Right ventricle myocardium inferior (tissue), 1 donor: ENCODE measurements at places on chromosomes 3 and 15.

DNA sequence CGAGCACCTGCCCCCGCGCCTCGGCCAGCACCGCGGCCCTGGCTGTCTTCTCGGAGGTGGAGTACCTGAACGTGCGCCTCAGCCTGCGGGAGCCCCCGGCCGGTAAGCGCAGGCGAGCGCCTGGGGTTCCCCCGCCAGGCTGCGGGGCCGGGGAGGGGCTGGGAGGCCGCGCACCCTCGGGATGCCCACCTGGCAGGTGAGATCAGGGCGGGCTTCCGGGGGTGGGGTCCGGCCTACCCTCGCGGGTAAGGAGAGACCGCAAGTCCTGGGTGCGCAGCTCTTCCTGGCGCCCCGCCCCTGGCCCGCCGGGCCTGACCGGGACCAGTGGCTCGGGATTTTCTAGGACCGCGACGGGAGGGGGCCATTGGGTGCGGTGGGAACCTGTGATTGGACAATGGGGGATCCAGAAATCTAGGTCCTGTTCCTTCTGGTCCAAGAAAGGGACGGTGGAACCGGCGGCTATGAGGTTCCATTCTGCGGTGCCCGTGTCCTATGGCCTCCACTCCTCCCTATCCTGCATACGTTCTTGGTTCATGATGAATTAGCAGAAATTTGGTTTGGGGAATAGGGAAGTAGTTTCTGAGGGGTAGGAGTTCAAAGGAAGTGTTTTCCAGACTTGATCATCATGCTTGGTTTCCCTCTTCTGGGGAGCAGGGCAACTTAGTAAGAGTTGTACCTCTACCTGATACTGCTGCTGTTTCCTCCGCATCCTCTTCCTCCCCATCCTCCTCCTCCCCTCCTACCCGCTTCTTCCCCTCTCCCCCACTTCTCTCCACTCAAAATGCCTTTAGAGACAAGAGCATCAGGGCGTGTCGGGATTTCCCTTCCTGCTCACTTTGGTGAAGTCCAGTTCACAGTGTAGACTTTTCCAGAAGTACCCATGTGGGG, 808 bp downstream of the ARRDC4 start:
- DNase-seq = peak; percentile 72

GRCh38 chr3:58559586-58559985, 17.6 kb downstream of the FAM107A start:
- no peak for DNase-seq

- peak; percentile 95 for DNase-seq
These were observed at the start of gene SECISBP2L for GRCh38 chr15:49046220-49047102. SECISBP2L (minus strand) TSS chr15:49046446; CDS start chr15:49046299, 147 bp downstream.

DNA sequence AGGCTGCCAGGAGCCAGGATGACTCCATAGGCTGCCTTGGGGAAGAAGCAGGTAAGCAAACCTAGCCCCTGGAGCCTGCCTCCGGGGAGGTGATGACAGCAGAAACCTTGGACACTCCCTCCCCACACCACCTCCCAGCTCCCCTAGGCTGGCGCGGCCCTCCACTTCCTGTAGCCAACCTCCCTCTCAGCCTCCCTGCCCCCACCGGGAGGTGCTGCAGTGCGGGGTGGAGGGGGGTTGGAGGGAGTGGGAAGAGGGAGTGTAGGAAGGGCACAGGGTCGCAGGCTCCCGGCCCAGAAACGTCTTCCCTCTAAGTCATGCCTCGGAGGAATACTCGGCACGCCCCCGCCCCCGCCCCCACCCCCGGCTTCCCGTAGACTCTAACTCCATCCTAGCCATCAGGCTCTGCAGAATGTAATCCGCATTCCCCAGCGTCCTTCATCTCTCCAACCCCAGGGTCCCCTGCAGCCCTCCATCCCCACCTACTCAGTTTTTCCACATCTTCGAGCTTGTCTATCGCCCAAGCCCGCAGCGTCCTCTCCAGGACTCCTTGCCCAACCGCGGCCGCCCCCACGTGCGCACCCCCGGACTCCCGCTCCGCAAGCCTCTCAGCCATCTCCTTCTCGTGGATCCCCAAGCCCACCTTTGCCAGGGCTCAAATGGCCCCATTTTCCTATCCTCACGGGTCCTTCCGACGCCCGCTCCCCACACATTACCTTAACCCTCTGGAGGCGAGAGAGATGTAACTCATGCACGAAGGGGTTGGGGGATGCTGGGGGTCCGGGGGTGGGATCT, 528 bp downstream of the LPCAT4 start:
- peak; percentile 74 for DNase-seq

DNA sequence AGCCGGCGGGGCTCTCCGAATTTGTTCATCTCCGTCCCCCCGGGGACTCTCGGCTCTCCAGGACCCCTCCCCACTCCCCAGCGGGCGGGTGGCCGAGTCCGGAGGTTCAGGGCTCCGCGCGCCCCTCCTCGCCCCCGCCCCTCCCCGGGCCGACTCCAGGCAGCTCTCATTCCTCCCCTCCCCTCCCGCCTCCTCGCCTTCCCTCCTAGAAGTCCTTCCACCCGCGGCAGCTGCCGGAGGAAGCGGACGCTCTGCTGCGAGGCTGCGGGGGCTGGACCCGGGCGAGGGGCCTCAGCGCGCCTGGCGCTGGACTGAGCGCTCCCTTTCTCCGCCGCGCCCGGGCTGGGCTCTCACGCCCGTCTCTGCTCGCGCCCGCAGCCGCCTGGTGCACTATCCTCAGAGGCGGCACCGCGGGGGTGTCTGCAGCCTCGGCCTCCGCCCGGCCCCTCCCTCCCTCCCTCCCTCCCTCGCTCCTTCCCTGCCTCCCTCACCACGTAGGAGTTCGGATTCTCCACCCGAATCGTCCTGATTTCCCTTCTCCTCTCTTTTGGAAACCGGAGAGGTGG, at the start of gene ROBO2:
ROBO2 (plus strand) TSS at position 494 of the 566 bp plus-strand sequence. CDS start 687 bp downstream, outside the sequence.
- peak; percentile 60 for DNase-seq

- no peak for DNase-seq
These were observed 142.7 kb downstream of the GHSR start for GRCh38 chr3:172305552-172305951.

DNA sequence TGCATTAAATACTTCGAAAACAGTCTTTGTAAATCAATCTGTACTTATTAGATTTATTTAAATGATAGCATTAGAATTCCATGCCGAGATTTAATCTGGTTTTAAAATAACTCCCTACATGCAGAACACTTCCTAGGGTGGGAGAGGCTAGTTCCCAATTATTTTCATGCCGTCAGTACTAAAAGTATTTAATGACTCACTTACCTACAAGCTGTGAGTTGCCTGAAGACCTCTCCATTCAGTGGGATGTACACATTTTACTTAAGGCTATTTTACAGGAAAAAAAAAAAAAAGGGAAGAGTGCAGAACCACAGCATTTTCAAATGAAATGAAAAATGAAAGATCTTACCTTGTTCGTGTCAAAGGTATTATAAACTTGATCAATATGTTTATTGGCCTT, 469 bp downstream of the GUCA1C start:
- DNase-seq = no peak

DNA sequence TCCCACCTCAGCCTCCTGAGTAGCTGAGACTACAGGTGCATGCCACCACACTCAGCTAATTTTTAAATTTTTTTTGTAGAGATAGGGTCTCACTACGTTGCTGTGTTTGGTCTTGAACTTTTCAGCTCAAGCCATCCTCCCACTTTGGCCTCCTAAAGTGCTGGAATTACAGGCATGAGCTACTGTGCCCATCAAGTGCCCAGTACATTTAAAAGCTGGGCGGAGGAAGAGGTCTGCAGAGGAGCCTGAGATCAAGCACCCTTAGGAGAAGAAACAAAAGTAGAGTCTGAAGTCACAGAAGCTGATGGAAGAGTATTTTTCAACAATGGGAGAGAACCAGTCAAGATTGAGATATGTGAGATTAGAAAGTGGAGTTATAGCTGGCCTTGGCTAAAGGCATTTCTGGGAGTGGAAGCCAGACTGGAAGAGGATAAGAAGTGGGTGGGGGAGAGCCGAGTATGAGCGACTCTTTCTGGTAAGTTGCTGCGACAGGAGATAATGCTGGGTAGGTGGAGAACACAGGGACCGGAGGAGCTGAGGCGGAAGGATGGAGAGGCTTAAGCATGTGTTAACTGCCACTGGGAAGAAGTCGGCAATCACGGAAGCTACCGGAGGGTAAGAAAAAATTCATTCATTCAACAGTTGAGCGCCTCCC, 782 bp upstream of the IREB2 start:
- DNase-seq = no peak

GRCh38 chr3:179027326-179027900, 44.2 kb downstream of the ZMAT3 start:
- DNase-seq = no peak

- no peak for DNase-seq
These were observed 63.1 kb downstream of the EIF4E3 start for GRCh38 chr3:71662056-71662455.

- DNase-seq = no peak
These were observed 69.6 kb downstream of the SENP2 start for GRCh38 chr3:185655426-185656320.

- no peak for DNase-seq
These were observed 21.6 kb downstream of the REC114 start for GRCh38 chr15:73464602-73465001.

- no peak for DNase-seq
These were observed 20.1 kb downstream of the USP13 start for GRCh38 chr3:179672918-179673317.

DNA sequence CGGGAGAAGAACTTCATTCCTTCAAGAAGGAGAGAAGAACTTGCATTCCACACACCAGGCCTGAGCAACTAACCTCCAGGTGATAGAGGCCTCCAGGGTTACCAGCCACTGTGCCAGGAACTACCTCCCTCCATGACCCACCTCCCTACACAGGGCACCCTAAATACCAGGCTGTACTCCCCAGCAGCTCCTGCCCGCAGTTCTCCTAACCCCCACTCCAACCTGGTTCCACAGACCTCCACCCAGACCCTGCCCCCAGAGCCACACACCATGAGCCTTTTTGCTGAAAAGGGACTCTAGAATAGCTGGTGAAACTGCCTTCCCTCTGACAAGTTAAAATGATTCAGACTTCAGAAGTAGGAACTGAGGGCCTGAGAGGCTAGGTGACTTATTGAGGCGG, 8.2 kb downstream of the IGDCC3 start:
- no peak for DNase-seq

- DNase-seq = no peak
These were observed 68.1 kb downstream of the TRIM69 start for GRCh38 chr15:44804298-44805046.

- no peak for DNase-seq
These were observed 44.4 kb downstream of the MUC20 start for GRCh38 chr3:195764961-195765706.

DNA sequence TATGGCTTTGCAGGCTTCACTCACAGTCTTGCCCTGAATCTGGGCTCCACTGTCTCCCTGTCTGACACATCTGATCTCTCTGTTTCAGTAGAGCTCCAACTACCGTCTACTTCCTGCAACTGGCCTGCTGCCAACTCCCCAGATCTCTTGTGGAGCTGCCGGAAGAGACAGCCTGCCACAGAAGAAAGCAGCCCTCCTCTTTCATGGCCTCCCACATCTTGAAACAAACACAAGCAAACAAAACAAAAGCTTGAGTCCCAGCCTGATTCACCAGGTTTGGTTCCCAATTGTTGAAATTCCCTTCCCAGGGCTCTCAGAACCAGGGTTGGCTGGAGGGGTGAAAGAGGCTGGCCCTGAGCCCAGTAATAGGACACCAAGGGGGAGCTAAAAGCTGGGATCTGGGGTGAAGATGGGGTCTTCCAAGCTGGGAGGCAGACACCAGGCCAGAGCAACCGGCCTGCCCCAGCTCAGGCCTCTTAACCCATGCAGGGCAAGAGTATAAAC, 55.3 kb upstream of the CA12 start:
- DNase-seq = peak; percentile 91

GRCh38 chr15:35194296-35194695, 109.2 kb upstream of the NANOGP8 start:
- DNase-seq = no peak

DNA sequence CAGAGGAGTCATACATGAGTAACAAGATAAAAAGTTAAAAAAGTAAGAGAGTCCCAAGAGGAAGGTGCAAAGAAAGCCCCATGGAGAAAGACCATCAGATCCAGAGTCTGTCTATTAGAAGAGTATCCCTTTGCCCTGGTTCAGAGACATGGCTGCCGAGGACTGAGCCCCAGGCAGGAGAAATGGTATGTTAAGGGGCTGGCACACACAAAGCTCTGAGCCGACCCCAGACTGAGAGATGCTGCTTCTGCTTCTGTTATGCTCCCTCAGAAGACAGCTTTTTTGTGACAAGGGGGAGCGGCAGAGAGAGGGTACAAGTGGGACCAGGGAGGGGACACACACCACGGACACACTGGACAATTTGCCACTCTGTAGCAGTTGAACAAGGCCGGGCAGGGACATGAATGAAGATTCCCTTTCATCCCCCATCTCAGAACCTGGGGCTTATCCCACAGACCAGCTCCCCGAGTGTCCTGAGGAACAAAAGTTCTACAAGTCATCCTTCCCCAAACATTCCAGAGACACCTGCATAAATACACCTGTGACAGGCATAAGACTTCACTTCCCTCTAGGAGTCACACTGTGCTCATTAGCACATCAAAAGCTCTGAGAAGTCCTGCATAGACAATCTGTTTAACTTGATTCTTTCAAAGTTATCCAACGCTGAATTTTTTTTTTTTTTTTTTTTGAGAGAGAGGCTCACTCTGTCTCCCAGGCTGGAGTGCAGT, 161.6 kb upstream of the WNT5A start:
- no peak for DNase-seq

GRCh38 chr3:188670446-188670845, 501.3 kb upstream of the TPRG1 start:
- DNase-seq = no peak

- no peak for DNase-seq
These were observed 8.9 kb upstream of the PXK start for GRCh38 chr3:58323529-58324390.

GRCh38 chr3:187019542-187020072, 89.3 kb downstream of the ST6GAL1 start:
- no peak for DNase-seq

GRCh38 chr3:4804161-4805058, 174.8 kb upstream of the BHLHE40 start:
- no peak for DNase-seq

- no peak for DNase-seq
These were observed 75.5 kb downstream of the ZBTB20 start for GRCh38 chr3:115071601-115072000.
